ENCODE measurements at places on chromosomes 3 and 15. TPM values are rescaled to one million over a fixed set of nuclear protein-coding genes. Genes with fewer than 3 reads are reported as not detected.
A peak's percentile ranks its signal among the peaks of the same experiment; 100 is the strongest.

- peak; percentile 69 for DNase-seq
Observed at GRCh38 chr3:146895026-146895749, 290.0 kb upstream of the PLSCR5 start.

P3H2 gene
- total RNA-seq = 9.6 TPM

DNA sequence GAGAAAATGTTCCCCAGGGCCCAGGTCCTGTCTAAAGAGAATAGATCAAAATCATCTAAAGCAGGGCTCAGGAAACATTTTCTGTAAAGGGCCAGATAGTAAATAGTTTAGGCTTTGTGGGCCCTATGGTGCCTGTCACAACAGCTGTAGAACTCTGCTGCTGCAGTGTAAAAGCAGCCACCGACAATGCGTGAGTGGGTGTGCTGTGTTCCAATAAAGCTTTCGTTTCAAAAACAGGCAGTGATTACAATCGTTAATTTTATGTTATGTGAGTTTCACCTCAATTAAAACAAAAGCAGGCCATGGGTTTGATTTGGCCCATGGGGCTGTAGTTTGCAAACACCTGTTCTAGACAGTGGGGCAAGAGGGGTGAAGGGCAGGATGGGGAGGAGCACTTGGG lies 12.5 kb upstream of the HEG1 start:
- DNase-seq = no peak

LRRIQ4 gene
- not detected for total RNA-seq

WDR49 gene
- total RNA-seq = 0.20 TPM

TMC3 gene
- total RNA-seq = not detected

ROPN1B gene
- total RNA-seq = not detected

BFSP2 gene
- total RNA-seq = not detected

CIB2 gene
- total RNA-seq = 2.2 TPM

UBA7 gene
- 23.3 TPM for total RNA-seq

DNA sequence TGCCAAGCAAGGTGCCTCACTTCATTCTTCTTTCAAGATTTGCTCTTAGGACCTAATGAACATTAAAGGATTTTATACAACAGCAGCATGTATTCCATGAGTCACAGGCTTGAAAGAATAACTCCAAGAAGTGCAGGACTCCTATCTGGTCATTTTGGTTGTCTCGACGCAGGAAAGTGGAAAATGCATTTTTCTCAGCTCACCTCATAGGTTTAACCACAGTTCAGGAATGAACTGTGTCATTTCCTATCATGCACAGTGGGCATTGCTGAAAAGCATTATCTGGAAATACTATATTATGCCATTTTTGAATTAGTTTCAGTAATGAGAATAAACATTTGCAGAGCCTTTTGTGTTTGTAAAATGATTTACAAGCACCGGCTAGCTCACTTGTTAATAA lies 98.7 kb upstream of the BFSP2 start:
- peak; percentile 27 for DNase-seq

DNA sequence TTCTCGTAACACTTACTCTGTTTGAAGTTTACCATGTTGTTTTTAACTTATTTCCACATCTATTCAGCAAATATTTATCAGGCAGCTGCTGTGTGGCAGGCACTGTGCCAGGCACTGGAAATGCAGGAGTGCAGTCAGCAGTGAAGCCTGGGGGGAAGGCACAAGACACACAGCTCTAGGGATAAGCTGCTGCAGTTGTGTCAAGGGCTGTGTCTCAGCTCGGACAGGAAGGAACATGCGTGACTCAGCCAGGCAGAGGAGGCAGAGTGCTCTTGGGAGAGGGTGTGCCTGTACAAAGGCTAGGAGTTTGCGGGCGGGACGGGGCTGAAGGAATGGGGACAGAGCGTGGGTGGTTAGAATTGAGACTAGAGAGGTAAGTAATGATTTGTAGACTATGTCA lies 24.7 kb downstream of the LYSMD4 start:
- DNase-seq = peak; percentile 98

- DNase-seq = no peak
Observed at GRCh38 chr3:172082820-172083513, 43.6 kb downstream of the FNDC3B start.

GRCh38 chr15:39961051-39961450 lies 27.1 kb downstream of the EIF2AK4 start:
- no peak for DNase-seq

GRCh38 chr3:139111392-139112229 lies 66.9 kb upstream of the PRR23C start:
- DNase-seq = peak; percentile 59

GRCh38 chr3:45209526-45209925 lies 16.6 kb downstream of the TMEM158 start:
- DNase-seq = no peak

GLDN gene
- not detected for total RNA-seq

HTR3E gene
- not detected for total RNA-seq

DNA sequence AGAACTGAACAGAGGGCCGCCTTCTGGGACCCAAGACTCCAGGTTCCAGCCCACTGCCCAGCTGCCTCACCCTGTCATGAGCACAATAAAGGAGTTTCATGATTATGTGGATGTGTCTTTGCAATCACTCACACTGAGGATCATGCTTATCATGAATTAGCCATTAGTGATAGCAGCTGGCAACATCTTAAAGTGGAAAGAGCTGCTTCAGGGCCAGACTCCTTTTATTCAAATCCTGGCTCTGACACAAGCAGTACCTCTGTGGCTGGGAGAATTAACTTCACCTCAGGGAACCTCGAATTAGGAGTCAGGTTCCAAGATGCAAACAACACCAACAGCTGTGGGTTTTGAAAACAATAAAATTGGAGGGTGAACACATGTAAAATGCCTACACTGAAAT lies 6.6 kb upstream of the SCAP start:
- no peak for DNase-seq

RASGRF1 gene
- 1.8 TPM for total RNA-seq

Data from lung microvascular endothelial cell (primary cell).